ENCODE measurements at places on chromosomes 5 and 9. TPM values are rescaled to one million over a fixed set of nuclear protein-coding genes. Genes with fewer than 3 reads are reported as not detected.

DNA sequence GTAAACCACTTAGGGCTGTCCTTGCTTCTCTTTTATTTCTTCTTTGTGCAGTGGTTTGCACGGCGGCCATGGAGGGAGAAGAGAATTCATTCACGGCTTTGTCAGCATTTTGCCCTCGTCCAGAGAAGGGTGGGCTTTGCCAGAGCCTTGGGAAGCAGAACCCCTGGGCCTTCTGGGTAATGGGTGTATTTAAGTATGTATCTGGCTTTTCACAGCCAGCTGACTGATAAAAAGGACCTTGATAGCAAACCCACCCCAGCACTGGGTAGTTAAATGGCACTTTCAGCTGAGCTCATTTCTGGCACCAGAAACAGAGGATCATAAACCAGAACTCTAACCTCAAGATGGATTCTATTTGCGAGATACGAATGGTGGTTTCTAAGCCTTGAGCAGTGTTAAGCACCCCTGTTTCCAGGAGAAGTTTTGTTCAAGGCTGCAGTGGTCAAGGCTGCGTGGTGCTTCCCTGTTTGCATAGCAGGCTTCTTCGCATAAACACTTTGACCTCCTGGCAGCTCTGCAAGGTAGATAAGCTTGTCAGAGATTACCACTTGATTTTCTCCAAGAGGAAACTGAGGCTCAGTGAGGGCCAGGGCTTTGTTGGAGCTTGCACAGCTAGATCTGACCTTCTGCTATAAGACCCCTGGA lies 441.6 kb upstream of the KLF4 start:
- no peak for DNase-seq

NPDC1 gene
- total RNA-seq = 384 TPM

- no peak for DNase-seq
These were observed 22.9 kb upstream of the RALGPS1 start for GRCh38 chr9:126891676-126892075.

DNA sequence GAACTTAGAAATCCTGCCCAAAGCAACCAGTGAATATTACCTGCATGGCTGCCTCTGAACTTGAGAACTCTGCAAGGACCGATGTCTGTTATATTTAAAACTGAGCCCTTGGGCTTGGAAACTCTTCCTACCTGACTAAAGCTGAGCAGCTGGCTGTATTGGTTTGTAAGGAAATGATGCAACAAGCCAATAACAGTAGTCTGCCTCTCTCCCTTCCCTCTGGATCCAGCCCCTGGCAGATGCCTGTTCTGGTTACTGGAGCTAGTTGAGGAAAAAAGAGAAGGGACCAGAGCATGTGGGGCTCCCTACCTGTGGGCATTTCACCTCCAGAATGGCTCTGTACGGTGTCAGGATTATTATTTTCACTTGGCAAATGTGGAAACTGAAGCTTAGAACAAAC lies 34.7 kb downstream of the SH3RF2 start:
- DNase-seq = no peak

Data from prostate gland (tissue), 2 donors.